ENCODE measurements at places on chromosomes 4 and X.

DNA sequence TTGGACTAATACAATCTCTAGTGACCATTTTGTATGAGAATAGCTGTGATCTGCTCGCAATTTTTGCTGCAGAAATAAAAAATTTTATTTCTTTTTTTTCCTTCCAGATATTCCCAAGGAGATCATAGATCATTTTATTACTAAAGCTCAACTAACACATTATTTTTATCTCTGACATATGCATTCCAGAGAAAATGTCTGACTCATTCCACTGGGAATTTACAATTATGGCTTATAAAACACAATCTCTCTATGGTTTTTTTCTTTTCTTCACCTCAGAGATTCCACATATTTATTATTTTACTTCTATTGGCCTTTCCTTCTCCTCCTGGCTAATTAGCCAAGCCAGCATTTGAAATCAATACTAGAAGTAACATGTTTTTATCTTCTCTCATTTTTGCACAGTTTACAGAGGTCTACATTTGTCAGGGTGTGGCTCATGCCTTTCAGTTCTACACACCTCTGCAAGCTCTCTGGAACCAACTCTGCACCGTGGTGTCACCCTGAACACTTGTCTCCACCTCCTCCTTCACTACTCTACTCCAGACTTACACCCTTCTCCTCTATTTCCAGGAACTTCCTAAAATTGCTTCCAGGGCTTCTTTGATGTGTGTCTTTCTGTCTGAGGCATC is 59.8 kb upstream of the GPM6A start:
- DNase-seq: no peak

DNA sequence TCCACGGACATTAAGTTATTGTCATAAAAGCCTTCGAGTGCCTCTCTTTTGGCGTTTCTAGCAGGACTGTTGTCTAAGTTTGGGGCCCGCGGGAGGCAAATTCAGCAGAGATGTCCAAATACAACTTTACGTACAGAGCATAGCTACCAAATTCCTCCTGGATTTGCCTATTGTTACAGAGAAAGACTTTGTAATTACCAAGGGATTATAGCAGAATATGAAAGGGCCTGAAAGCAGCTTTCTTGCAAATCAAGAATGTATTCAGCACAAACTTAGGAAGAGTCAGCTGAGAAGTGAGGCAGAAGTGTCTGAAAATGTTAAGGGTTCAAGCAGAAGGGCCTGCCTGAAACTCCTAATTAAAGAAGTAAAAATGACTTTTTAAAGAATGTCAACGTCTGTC is 1053.5 kb upstream of the TENM3 start:
- DNase-seq: no peak

GRCh38 chr4:70688795-70689231 is 481 bp downstream of the UTP3 start:
- no peak for DNase-seq

DNA sequence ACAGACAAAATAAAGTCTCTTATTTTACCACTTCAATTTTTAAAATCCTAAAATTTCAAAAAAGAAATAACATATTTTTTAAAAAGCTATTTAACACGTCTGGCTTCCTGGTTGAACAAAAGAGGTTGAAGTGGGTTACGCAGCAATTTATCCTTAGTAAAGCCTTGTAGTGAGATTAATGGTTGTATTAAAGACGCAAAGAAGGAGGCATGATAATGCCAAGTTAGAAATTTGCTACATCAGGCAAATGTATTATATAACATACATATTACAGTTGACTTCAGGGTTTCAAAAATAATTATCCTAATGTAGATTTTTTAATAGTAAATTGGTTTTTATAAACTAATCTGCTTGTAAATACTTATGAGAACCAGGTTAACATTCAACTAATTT is 35.3 kb downstream of the ANKRD17 start:
- no peak for DNase-seq

GRCh38 chr4:89307446-89308160 is at the start of gene GPRIN3:
TSS of gene GPRIN3 (minus strand) at chr4:89307800. CDS start at chr4:89250110, 57,690 bp downstream.
- peak; percentile 53 for DNase-seq

GRCh38 chr4:66443008-66443407 is 772.7 kb upstream of the EPHA5 start:
- DNase-seq: no peak

- DNase-seq: no peak
These were observed 378.5 kb upstream of the ZFP42 start for GRCh38 chr4:187617113-187617512.

DNA sequence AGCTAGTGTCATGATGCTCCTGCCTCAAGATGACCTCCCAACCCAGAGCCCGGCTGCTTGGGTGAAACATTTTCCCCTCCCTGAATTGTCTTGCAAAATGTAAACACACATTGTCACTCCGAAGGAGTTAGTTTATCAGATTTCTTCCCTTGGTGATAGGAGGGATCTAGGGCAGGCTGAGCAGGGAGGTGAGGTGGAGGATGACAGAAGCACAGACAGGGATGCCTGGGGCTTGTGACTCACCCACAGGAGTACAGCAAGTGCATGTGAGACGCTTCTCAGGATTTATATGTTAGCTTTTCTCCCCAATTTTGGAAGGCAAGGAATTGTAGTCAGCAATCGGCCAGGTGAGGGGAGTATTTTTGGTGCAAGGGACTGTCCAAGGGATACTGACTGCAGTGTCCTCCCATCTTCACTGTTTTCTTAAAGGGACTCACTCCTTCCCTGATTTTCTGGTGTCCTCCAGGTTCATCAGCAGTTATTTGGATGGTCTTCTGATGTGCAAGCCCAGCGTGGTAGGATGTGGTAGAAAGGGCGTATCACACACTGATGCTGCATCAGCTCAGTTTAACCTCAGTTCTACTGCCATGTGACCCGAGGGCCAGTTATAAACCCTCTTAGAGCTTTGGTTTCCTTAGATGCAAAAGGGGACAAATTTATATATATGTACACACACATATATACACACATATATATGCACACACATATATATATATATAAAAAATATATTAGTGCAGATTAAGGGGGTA is 46.2 kb upstream of the IGFBP7 start:
- no peak for DNase-seq

GRCh38 chr4:41657561-41657960 is 91.0 kb downstream of the PHOX2B start:
- DNase-seq: no peak

DNA sequence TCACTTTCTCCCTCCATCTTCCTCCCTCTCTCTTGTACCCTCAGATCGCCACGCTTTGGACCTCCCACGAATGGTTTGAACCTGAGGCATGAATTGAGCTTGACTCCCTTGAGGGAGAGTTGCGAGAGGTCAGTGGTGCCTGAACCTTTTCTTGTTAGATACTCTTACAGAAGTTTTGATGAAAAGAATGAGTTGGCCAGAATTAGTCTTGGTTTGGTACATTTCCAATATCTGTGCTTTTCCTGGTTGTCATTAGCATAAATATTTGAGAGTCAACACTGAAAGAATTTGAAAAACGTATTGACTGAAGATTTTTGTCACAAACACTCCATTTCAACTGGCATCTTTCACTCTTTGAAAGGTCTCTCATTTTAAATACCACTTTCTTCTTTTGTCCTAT is 510.6 kb upstream of the DIPK2B start:
- DNase-seq: no peak

DNA sequence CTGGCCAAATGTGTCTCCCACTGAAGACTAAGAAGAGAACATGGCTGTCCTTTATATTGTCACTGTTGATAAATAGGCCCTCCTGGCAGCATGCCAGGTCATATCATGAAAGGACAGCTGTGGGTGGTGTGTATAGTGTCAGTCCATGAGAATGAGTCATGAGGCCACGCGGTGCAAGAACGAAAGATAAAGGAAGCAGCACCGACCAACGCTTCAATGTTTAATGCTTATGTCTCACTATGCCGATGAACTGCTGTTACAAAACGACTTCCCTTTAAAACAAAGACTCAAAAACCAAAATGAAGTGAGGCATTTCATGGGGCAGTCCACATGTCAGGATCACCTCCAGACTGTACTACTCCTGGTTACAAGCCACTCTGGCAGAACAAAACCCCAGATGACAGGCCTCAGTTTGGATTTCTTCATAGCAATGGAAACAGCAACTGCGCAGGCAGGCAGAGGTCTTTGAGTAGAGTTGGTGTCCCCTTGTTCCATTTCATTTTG is 5.2 kb upstream of the TCEANC start:
- DNase-seq: peak; percentile 49

GRCh38 chr4:138115053-138115452 is 127.1 kb downstream of the SLC7A11 start:
- DNase-seq: no peak

DNA sequence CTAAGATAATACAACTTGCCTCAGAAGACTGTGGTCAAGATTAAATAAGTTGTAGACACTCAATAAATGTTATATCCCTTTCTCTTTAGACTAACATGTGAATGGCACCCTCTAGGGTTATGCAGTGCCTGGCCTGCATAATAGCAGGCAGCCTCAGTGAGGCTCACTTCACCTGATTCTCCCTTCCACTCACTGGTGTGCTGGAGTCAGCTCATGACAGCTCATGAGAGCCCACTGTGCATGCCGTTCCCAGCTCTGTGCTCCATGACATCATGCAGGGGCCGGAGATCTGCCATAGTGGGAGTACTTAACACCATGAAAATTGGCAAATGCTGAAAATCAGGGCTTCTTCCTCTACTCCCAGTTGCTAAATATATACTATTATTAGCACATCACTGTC is 64.5 kb downstream of the TEC start:
- no peak for DNase-seq

DNA sequence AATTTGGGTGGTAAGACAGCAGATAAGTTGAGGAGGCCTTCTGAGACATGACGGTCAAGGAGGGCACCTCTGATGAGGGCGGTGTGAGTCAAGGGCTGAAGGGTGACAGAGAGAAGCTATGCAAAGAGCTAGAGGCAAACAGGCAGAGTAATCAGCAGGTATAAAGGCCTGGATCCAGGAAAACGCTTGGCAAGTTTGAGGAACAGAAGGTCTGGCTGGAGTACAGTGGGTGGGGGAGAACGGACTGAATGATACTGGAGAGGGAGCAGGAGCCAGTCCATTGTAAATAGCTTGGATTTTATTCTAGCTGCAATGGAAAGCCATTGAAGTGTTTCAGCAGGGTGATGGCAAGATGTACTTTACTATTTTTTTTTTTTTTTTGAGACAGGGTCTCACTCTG is 39.3 kb downstream of the RAB33B start:
- DNase-seq: no peak

GRCh38 chr4:184282895-184283654 is 65.4 kb upstream of the ENPP6 start:
- DNase-seq: no peak

DNA sequence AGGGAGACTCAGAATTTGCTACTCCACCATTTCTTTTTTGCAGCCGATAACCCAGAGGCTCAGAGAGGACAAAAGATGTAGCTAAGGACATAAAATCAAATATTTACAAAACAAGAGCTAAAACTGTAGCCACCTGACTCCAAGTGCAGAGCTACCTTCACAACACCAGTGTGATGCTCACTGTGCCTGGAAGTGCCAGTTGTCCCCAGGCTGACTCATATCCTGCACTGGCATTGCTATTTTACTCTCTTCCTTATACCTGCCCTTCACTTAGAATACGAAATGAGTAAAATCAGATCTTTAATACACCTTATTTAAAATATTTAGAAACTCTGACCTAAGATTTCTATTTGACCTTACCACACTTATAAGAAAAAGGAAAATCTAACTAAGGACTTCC is 39.5 kb downstream of the SLC7A11 start:
- no peak for DNase-seq

Data from stimulated activated CD4-positive, alpha-beta T cell treated with anti-CD3 and anti-CD28 coated beads, TNF-alpha, amount 100 ng/mL, for 4 hours (primary cell).